ENCODE measurements at places on chromosomes 7 and 10.

GRCh38 chr7:27101171-27101956 lies 1.1 kb downstream of the HOXA2 start:
- DNase-seq = no peak

DNA sequence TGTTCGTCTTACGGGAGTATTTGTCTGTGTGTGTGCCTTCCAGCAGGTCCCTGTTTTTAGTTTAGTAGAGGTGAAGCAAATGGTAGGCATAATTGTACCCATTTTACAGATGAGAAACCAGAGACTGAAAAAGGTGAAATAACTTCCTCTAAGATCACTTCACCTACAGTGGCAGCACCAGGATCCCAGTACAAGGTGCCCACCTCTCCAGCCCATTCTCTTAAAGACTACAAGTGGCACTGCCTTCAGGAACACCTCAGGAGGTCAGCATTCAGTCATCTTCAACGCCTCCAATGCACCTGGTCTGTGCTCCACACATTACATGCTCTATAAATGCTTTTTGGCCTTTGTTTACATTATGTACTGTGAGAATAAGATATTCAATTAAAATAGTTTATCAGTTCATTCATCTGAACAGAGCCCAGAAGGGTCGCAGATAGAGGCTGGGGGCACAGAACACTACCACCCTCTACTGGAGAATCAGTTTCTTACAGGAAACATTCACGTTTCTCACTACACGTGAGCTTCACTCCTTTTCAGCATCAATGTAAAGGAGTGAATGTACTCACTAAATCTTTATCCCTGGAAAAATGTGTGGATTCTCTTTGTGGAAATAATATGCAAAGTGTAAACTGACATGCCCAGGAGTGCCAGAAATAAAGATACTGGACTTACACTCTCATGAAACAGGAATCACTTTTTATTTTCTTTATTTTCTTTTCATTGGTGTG lies 45.5 kb upstream of the ABLIM1 start:
- DNase-seq = peak; percentile 10

- DNase-seq = no peak
These were observed 176.8 kb upstream of the TBX20 start for GRCh38 chr7:35430547-35431153.

- DNase-seq = no peak
These were observed 137.6 kb downstream of the C10orf105 start for GRCh38 chr10:71582019-71582418.

DNA sequence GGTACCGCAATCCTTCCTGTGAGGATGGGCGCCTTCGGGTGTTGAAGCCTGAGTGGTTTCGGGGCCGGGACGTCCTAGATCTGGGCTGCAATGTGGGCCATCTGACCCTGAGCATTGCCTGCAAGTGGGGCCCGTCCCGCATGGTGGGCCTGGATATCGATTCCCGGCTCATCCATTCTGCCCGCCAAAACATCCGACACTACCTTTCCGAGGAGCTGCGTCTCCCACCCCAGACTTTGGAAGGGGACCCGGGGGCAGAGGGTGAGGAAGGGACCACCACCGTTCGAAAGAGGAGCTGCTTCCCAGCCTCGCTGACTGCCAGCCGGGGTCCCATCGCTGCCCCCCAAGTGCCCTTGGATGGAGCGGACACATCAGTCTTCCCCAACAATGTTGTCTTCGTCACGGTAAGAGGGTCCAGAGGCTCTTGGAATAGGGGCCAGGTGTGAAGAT lies 1.7 kb downstream of the MEPCE start:
- DNase-seq = no peak

DNA sequence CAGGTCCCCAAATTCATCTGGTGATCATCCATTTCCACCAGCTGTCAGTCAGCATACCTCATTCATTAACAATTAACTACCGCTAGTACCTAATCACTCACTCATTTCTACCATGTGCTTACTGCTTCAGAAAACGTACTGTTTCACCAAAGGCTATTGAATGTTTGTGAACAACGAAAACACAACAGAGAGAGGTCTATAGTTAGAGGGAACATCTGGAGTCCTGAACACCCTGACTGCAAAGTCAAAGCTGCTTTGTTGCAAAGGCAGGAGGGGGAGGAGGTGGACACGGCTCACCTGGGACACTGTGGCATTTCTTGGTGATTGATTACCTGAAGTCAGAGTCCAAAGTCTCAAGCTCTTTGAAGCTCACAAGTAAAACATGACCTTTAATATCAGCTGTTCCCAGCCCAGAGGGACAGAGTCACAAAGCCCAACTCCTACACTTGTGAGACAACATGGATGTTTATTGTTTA lies 342.3 kb upstream of the ADARB2 start:
- DNase-seq = no peak
